Tibial nerve (tissue), 4 donors: ENCODE measurements at places on chromosomes 1 and 21.

DNA sequence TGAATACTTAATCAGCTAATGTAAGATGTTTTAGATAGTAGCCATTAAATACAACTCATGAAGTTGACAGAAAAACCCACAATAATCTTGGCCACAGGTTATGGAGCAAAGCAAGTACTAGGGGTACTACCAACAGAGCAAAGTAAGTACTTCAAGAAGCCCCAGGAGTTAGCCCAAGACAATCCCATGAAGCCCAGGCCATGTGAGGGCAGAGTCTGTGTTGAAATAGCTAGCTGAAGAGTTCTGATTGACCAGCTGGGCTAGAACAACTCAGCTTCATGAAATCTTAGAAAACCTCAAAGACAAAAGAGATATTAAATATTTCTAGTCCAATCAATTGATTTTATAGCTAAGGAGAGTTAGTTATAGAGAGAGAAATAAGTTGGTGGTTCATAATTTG lies 212.9 kb upstream of the HOOK1 start:
- no peak for DNase-seq

GRCh38 chr1:24540906-24541710 lies 14.8 kb upstream of the NCMAP start:
- DNase-seq, result no peak

DNA sequence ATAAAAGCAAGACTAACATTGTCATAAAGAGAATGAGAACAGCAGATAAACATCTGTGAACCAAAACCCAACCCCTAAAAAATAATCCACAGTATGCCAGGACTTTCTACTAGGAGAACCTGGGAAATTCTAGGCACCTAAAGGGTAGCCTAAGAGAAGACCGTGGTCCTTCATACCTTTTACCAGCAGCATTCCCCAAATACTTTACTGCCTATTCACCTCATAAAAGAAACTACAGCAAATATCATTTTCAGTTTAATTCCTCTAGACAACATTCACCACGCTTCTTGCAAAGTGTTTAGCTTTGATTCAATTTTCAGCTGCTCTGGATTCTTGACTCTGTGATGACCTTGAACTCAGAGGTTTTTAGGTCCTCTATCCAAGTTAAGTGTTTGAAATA lies 1180.7 kb upstream of the B3GALT2 start:
- no peak for DNase-seq

- no peak for DNase-seq
These were observed 36.9 kb upstream of the C1orf105 start for GRCh38 chr1:172383536-172383935.

GRCh38 chr1:205578780-205579571 lies 52.8 kb downstream of the ELK4 start:
- no peak for DNase-seq

GRCh38 chr1:221241157-221241556 lies 361.9 kb downstream of the HLX start:
- no peak for DNase-seq

DNA sequence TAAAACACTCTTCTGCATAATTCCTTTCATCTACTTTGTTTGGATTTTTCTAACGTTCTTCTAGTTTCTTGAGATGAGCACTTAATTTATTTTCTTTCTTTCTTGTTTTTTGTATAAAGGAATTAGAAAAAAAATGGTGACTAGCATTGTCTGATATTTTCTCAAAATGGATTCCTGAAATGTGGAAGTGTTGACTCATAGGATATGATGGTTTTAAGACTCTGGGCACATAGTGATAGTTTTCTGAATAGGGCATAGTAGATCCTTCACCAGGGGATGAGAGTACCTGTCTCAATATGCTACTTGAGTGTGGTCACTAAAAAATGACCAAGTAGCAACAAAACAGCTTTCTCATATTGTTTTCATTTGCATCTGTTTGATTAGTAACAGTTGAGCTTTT lies 100.9 kb downstream of the PEX14 start:
- no peak for DNase-seq

- no peak for DNase-seq
These were observed 150.9 kb upstream of the VAMP3 start for GRCh38 chr1:7620196-7620595.

DNA sequence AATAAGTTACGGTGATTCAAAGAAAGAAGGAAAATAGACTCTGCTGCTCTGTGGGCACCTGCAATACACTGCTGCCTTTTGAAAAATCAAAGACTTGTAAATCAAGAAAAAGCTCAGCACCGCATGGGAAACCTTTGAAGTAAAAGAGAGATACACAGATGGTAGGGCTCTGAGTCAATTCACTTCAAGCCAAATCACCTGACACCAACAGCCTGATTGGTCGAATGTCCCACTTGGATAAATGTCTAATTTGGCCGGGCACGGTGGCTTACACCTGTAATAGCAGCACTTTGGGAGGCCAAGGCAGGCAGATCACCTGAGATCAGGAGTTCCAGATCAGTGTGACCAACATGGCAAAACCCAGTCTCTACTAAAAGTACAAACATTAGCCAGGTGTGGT lies 19.2 kb upstream of the RCAN3 start:
- no peak for DNase-seq

DNA sequence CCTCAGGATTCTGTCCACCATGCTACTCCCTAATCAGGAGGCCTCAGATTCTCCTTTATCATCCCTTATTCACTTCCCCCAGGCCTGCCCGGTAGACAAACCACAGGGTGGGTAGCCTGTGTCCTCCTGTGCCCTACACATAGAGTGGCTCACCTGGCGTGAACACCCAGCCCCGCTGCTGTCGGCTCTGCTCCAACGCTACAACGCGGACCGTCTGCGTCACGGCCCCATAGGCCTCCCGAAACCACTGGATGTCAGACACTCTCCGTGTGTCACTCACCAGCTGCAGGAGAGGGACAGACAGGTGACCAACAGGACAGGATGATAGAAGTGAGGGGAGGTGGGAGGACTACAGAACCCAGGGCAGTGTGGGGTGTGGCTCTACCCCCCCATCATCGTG lies 10.3 kb downstream of the PMVK start:
- no peak for DNase-seq

DNA sequence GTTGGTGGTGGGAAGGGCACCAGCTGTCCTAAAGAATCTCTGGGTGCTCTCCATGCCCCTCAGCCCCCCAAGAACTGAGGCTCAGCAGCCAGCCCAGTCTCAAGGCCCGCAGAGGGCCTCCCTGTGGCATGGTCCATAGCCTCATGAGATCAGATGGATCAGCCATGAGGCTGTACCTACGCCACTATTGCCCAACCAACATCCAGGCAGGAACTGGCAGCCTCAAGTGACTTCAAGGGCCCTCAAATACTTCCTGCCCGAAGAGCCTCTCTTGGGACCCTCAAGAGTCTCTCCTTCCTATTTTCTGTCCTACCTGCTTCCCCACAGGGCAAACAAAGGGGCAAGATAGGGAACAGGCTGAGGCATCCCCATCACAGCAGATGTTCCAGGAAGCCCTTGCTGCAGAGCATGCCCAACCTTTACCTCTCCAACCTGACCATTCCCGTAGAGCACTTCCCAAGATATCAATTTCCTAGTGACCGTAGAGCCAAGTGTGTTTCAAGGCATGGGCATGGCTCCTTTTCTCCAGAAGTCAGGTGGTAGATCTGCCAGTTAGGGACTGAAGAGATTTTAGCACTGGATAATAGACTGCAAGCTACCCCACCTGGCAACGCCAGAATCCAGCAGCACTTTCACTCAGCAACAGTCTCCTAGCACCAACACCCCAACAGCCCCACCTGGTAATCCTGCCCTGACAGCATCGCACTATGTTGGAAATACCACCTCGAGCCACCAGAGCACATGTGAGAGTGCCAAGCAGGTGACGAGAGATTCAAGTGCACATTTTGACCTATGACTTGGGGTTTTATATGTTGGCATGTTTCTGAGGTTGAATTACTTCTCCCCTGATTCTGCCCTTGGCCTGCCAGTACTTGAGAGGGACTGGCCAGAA lies 13.7 kb upstream of the MFSD2A start:
- no peak for DNase-seq

GRCh38 chr1:49323925-49324540 lies 547.3 kb upstream of the BEND5 start:
- DNase-seq, result no peak

DNA sequence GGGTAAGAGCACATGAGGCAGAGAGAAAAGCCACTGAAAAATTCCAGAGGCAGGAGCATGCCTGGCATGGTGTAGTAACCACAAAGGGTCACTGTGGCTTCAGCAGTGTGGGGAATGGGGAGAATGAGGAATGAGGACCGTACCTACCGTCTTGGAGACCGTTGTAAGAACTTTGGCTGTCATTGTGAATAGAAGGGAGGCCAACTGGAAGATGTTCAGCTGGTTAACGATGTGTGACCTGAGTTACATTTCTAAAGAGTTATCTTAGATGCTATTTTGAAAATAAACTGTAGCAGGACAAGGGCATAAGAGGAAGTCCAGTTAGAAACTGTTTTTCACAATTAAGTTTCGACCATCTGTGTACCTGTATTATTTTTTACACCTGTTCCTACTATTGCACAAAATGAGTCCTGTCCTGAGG lies 365.5 kb upstream of the SGIP1 start:
- DNase-seq, result no peak

- no peak for DNase-seq
These were observed 14.0 kb upstream of the HLCS start for GRCh38 chr21:36980280-36981048.

- DNase-seq, result no peak
These were observed 43.6 kb downstream of the EPHB2 start for GRCh38 chr1:22754106-22754768.

DNA sequence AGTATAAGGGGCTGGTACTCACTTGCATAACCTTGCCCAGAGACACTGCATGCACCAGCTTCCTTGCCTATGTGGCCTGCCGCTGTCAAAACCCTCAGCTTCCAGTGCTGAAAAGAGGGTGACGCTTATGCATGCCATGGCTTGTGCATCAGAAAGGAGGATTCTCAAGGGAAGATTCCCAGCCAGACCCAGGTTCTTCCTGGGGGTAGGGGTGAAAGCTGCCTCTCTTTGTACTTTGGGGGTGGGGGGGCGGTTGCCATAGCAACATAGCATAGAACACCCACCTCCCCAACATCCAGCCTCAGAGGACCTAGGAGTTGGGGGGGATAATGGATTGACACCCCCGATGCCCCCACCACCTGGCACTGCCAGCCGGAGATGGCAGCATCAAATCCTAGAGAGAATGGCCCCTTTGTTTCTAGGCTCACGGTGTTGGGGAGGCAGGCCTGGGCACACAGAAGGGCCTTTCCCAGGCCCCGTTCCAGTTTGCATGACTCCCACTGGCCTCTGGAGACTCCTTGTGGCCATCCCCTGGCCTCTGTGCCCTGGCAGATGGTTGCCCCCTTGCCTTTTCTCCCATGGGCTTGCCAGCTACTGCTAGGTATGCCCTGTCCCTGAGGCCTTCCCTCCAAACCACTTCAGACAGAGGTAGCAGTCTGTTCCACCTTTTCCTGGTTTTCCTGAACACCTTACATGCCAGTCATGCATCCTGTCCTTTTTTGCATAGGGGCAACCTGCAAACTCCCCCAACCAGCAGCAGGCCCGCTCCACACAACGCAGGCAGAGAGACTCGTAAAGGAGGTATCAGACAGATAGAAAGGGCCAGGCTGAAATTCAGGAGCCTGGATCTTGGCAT lies 44.6 kb downstream of the RHBG start:
- no peak for DNase-seq

- DNase-seq, result no peak
These were observed 1.1 kb upstream of the PKP1 start for GRCh38 chr1:201282216-201282615.

DNA sequence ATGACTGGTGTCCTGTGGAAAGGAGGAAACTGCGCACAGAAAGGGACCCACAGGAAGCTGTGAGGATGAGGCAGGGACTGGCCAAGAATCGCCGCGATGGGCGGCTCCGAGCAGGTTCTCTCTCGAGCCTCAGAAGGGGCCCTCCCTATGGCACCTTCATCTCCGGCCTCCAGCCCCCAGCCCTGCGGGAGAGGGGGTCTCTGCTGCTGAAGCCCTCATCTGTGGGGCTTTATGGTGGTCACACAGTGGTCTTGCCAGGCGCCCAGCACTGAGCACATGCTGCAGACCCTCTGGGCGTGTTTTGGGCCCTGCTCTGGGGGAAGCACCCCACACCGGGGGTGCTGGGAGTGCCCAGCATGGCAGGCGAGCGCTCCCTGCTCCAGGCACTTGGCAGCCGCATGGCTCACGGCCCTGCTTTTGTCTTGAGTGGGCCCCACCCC lies 86.6 kb upstream of the ACTRT2 start:
- no peak for DNase-seq

GRCh38 chr1:32878183-32878582 lies 7.5 kb upstream of the FNDC5 start:
- DNase-seq, result no peak

DNA sequence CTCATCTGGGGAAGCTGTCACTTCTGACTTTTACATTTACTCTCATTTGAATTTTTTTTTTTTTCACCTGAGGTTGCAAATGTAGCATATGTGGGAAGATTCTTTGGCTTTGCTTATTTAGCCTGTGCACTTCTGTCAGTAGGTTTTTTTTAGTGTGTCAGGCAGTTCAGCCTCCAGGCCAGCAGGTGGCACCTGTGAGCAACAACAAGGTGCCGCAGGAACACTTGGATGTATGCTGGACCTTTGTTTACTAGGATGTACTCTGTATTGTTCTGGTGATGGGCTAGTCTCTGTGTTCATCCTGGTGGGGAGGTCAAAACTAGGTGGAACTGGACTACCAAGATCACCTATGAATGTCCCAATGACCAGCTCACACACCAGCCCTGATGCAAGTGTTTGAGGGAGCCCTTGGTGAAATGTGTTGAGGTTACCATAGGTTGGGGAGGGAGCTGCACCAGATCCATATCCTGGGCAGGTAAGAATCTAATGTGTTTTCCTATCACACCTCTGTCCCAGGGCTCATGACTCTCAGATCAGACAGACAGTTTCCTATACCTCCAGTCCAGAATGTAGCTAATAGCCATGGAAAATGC lies 618.2 kb downstream of the BRINP3 start:
- no peak for DNase-seq

DNA sequence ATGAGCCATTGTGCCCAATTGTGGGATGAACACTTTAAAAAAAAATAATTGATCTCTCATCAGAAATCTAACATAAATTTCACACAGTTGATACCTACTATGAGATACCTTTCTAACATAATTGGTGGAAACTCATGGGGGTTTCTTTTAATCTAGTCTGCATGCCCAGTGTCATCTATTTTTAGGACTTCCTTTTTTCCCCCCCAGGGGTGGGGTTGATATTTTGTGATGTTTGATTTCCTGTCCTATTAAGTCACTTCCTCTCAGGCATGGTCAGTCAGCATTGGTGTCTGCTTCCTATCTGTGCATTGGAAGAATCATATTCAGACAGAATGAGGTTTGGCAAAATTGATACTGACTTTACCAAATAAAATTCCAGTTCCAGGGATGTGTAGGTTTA lies 21.5 kb downstream of the NFYC start:
- no peak for DNase-seq
